Esophagus squamous epithelium (tissue), 5 donors: ENCODE measurements at places on chromosomes 16 and 17.

GRCh38 chr16:1634541-1634940 is 22.4 kb downstream of the CRAMP1 start:
- no peak for DNase-seq

DNA sequence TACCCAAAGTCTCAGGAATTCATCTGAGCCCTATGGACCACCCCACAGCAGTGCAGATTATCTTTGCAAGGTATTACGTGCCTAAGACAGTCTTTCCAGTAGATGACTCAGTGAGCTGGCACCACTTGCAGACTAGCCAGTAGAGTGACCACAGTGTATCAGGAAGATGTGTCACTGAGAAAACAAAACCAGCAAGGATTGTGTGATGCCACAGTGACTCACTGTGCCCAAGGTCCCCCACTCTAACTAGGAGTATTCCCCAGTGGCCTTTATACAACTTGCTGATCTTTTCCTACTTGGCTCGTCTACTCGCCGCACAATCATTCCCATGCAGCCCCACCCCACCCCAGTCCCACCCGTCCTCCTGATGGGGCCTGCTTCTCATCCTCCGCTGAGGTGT is 26.8 kb upstream of the PRKCA start:
- no peak for DNase-seq

- DNase-seq = no peak
These were observed 8.8 kb downstream of the KIAA0513 start for GRCh38 chr16:85036236-85037049.

GRCh38 chr17:70668276-70668937 is 499.1 kb downstream of the KCNJ2 start:
- DNase-seq = no peak

- no peak for DNase-seq
These were observed 630 bp downstream of the RNFT1 start for GRCh38 chr17:59963738-59964481.

GRCh38 chr16:30775392-30776188 is 11.4 kb downstream of the ZNF629 start:
- DNase-seq = no peak

DNA sequence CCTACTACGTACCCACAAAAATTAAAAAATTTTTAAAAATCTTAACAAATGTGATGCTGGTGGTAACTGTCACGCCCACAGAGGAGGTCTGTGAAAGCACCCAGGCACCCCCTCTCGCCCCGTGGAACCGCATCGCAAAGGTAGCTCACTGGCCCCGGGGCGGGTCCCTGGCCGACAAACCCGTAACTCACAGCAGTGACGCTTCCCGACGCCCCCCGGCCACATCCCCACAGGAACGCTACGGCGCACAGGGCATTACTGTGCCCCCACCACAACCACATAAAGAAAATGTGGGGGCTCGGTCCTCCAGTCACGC is 366 bp downstream of the ANKS3 start:
- no peak for DNase-seq

DNA sequence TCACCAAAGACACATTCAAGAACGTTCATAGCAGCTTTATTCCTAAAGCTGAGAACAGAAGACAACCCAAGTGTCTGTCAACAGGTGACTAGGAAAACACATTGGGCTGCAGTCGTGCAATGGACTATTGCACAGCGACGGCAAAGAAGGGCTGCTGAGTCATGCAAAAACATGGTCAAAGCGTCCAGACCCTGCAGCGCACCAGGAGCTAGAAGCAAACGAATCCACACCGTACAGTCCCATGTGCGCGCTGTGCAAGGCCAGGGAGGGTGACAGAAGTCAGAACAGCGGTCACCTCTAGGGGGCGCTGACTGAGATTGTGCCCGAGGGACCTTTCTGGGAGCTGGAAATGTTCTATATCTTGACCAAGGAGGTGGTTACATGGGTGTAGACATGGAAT is 266.4 kb downstream of the MAF start:
- no peak for DNase-seq

DNA sequence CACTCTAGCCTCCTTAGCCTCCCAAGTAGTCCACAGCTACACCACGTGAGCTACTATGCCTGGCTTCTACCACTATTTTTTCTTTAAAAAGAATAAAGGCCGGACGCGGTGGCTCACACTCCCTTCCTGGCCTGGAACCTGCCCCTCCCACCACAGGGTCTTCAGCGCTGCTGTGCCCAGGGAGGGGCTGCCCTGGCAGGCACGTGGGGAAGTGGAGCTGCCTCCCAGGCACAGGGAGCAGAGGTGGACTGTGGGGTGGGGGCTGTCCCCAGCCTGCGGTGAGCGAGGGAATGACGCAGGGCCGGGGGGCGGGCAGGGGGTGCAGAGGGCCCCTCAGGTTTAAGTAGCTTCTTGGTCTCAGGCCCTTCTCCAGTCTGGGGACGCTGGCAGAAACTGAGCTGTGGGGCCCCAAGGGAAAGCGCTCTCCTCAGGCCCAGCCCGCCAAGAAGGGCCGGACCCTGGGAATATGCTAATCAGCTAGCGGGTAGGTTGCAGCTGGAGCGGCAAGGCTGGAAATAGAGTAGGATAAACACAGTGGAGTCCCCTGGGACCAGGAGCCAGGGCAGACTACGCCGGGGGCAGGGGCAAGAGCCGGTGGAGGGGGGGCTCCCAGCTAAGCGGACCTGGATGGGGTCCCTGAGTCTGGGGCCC is 46.8 kb downstream of the TIMM22 start:
- DNase-seq = no peak

GRCh38 chr17:40872416-40872815 is 5.4 kb upstream of the KRT12 start:
- no peak for DNase-seq

DNA sequence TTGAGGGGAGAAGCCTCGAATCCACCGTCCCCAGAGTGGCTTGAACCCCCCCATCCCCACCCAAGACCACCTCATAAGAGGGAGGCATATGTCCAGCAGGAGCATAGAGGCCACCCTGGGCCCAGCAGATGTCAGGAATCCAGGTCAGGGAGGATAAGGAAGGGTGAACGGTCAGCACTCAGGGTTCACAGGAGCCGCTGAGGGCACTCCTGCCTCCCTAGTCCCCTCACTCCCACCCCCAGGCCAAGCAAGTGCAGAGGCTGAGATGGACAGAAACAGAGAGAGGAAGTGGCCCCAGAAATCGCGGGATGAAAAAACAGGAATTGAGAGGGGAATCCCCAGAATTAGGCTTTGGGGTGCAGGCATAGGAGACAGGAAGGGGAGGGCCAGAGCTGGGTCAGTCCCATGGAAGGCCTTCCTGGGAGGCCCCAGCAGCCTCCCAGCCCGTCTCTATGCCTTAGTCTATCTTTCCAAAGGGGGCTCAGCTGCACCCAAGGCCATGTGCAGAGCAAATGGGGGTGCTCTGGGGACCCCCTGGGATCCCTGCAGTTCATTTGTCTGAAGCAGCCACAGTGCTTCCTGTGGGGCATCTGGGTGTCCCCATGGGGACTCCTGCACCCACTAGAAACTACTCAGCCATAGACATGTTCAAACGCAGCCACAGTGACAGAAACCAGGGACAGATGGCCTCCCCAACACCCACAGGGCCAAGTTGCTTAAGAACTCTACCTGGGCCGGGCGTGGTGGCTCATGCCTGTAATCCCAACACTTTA is 1.7 kb downstream of the CMTM3 start:
- DNase-seq = no peak

- no peak for DNase-seq
These were observed 306.0 kb upstream of the RBFOX1 start for GRCh38 chr16:7026639-7027038.

GRCh38 chr16:88700636-88701482 is 5.3 kb downstream of the RNF166 start:
- DNase-seq = peak; percentile 90

- no peak for DNase-seq
These were observed 14.9 kb upstream of the MMD start for GRCh38 chr17:55436224-55437158.

- no peak for DNase-seq
These were observed 72.2 kb upstream of the TRAP1 start for GRCh38 chr16:3789375-3790099.
